ENCODE measurements at places on chromosomes 7 and 10. TPM values are rescaled to one million over a fixed set of nuclear protein-coding genes. Genes with fewer than 3 reads are reported as not detected.

DNA sequence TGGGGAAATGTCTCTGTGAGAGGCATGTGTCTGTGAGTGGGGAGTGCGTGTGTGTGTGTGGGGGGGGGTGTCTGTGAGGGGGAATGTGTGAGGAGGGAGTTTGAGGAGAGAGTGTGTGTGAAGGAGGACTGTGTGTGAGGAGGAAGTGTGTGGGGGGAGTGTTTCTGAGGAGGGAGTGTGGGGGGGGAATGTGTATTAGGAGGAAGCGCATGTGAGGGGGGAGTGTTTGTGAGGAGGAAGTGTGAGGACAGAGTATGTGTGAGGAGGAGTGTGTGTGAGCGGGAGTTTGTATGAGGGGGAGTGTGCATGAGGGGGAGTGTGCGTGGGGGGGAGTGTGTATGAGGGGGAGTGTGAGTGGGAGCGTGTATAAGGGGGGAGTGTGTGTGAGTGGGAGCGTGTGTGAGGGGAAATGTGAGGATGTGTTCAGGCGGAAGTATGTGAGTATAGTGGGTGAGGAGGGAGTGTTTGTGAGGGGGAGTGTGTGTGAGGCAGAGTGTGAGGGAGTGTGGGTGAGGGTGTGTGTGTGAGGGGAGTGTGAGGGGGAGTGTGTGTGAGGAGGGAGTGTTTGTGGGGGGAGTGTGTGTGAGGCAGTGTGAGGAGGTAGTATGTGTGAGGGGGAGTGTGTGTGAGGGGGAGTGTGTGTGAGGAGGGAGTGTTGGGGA is 21.8 kb upstream of the PTPRN2 start:
- H3K36me3 ChIP-seq, result peaks cover 37% of the 10 kb centered on the region
- H3K27ac ChIP-seq, result no peak overlapping the region
- no peaks in the 10 kb centered on the region for H3K27me3 ChIP-seq
- peaks cover 4% of the 10 kb centered on the region for H3K4me1 ChIP-seq
- DNase-seq, result no peak
- H3K4me3 ChIP-seq, result no peak overlapping the region

PIP gene
- total RNA-seq, result not detected

DNA sequence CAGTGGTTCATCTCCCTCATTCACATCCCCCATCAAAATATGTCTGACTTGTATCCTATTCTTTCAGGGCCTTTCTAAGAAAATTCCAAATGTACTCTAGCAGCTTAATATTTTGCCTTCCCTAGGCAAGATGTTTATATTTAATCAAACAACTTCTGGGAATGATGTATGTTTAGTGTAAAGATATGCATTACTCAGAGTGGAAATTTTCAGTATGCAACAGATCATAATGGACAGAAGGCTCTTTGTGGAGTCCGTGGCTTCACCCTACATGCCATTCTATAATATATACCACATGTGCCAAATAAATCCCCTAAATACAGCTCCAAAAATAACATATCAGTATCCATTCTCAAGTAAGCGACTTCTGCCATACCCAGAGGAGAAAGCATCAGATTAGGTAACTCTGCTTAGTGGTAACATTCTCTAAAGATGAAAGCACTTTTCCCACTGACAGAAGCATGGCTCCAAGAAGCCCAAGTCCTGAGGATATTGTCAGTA is 316.6 kb downstream of the KCNMA1 start:
- H3K36me3 ChIP-seq, result no peaks in the 10 kb centered on the region
- no peak overlapping the region for H3K27ac ChIP-seq
- H3K4me1 ChIP-seq, result no peaks in the 10 kb centered on the region
- DNase-seq, result no peak

GRCh38 chr7:8343556-8343955 is 81.6 kb upstream of the ICA1 start:
- DNase-seq, result no peak
- no peaks in the 10 kb centered on the region for H3K36me3 ChIP-seq
- H3K27me3 ChIP-seq, result peaks cover 11% of the 10 kb centered on the region
- no peaks in the 10 kb centered on the region for H3K4me1 ChIP-seq
- no peak overlapping the region for H3K27ac ChIP-seq
- H3K4me3 ChIP-seq, result no peak overlapping the region
